ENCODE measurements at places on chromosomes 4 and X.

GRCh38 chr4:6198278-6198677, 2.1 kb downstream of the JAKMIP1 start:
- no peak for DNase-seq

DNA sequence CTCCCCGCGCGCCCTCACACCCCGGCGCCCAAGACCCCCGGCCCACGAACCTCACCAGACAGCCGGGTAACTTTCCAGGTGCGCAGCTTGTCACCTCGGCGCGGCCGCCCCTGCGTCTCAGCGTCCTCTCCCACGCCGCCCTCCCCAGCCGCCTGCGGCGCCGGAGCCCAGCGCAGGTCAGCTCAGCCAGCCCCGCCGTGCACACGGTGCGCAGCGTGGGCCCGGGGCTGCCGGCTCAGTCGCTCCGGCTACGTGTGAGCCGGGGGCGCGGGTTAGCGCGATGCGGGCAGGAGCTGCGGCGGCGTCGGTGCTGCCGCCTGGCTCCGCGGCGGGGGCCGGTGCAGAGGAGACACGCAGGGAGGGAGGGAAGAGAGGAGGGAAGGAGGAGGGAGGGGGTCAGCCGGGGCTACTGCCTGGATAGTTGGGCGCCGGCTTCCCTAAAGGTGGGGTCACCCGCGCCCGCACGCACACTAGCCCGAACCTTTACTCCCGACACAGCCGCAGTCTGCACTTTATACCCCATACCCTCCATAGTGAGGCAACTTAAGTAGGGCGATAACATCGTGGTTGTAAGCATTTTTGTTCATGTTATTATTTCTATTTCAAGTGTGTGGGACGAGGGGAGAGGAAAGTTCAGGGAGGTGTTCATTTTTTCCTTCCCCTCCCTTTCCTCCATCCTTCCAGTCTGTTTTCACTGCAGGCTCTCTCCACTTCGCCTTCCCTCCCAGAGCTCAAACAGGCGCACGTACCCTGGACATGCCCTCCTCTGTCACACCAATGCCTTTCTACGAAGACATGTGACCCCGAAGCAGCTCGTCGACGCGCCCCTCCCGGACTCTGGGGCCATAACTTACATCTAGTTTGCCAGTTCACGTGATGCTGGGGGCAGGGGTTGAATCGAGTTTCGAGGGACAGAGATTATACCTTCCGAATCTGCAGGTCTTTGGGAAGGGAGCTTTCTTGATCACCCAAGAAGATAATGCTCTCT, at the start of gene PRKG2:
TSS of gene PRKG2 (minus strand) at position 342 of the 988 bp plus-strand sequence. CDS start 10,175 bp downstream, outside the sequence.
- no peak for DNase-seq

GRCh38 chr4:78748381-78748780, 27.8 kb upstream of the BMP2K start:
- no peak for DNase-seq

- DNase-seq: no peak
Measured at GRCh38 chrX:54064564-54064963, 20.3 kb upstream of the PHF8 start.

DNA sequence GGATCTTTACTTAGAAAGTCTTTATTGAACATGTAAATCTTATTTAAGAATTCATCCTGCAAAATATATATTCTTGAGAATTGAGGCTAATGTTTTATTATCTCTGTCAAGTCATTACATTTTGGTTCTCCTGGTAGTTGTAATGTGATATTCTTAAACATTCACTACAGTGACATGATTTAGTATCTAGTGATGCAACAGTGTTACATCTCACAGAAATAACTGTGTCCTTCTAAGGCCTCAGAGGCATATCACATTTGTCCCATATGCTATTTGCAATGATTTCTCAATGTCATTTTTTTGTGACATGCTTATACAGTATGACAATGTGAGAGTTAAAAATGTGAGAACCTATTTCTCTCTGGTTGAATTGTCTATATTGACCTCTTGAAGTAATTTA, 34.1 kb downstream of the PRRG1 start:
- no peak for DNase-seq

- no peak for DNase-seq
Measured at GRCh38 chr4:26889356-26889755, 28.7 kb downstream of the STIM2 start.

GRCh38 chrX:121569609-121570008, 522.2 kb downstream of the GLUD2 start:
- DNase-seq: no peak

- no peak for DNase-seq
Measured at GRCh38 chrX:25701876-25702275, 436.3 kb upstream of the MAGEB18 start.

GRCh38 chrX:134632355-134632754, 25.9 kb downstream of the PLAC1 start:
- DNase-seq: no peak

DNA sequence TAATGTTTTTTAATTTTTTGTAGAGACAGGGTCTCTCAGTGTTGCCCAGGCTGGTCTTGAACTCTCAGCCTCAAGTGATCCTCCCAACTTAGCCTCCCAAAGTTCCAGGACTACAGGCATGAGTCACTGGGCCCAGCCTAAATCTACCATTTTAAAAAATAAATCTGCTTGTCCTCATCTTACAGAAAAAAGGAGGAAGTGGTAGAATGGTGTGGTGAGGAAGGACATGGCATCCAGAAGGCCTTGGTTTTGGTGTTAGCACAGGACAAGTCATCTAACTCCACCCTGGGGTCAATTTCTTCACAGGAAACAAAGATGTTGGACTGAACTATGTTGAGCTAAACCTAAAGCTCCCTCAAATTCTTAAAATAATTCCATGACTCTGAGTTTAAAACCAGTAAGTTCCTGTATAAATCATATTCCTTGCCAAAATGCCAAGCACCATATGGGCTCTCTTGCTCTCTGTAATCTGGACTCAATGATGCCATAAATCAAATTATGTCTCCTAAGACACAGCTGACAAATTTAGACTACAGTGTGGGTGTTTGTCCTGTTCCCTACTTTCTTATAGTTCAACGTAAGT, 253.9 kb upstream of the NOCT start:
- no peak for DNase-seq

DNA sequence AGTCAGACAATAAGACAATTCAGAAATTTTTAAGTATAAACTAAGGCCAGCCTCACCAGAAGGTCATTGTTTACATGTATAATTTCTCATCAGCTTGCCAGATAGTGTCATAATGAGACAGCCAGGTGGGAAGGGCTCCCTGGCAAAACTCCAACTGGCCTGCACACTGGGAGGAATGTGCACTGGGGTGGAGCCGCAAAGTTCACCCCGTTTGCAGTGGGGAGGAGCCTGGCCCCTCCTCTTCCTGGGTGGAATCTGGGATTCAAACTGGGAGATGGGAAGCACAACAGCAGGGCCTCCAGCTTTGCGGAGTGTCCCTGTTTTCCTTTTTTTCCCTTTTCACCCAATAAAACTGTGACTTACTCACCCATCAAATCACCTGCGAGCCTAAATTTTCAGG, 329.9 kb downstream of the SMARCA1 start:
- DNase-seq: no peak

- no peak for DNase-seq
Measured at GRCh38 chr4:70688795-70689231, 481 bp downstream of the UTP3 start.

DNA sequence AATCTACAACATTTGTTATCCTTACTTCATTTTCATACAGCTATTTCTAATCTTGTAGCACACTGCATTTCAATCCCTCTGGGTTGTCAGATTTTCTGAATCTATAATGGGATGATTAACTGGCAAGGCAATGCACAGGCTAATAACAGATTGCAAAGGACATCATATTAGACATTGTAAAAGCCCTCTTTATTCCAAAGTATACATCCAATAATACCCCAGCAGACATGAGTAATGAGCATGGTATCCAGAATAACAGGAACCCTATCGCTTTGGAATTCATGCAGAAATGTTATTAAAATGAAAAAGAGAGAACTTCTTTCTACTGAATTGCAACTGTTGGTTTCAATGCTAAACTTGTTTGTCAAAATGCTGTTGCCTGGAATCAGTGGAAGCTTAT, 122.9 kb downstream of the C4orf33 start:
- no peak for DNase-seq

DNA sequence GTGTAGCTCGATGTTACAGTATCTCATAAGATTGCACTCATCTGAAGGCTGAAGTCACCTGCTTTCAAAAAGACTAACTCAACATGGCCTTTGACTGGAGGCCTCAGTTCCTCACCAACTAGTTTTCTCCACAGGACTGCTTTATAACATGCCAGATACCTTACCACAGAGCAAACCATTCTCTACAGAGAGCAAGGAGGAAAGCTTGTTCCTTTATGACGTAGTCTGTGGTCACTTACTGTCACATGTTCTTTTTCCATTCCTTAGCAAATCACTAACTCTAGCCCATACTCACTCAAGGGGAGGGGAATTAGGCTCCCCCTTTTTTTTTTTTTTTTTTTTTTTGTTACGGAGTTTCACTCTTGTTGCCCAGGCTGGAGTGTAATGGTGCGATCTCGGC, 3.2 kb downstream of the THAP9 start:
- no peak for DNase-seq
